ENCODE measurements at places on chromosomes 4 and X.

DNA sequence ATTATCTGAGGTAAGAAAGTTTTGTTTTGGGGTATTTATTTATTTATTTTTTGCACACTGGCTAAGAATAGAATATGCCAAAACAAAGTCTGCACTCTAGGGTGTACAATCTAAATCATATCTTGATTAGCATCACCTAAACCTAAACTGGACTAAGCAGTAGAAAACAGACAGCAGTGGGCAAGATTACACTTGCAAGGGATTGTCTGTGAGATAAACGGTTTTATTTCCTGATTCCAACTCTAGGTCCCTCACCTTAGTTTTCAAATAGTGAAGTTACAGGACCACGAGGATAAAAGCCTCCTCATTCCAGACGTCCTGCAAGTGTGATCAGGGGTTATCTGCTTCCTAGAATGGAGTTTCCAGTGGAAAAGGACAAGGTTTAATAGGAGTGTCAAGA, 86.1 kb downstream of the SH3RF1 start:
- DNase-seq = no peak

- DNase-seq = no peak
These were observed 263.6 kb downstream of the PTTG2 start for GRCh38 chr4:38223782-38224236.

DNA sequence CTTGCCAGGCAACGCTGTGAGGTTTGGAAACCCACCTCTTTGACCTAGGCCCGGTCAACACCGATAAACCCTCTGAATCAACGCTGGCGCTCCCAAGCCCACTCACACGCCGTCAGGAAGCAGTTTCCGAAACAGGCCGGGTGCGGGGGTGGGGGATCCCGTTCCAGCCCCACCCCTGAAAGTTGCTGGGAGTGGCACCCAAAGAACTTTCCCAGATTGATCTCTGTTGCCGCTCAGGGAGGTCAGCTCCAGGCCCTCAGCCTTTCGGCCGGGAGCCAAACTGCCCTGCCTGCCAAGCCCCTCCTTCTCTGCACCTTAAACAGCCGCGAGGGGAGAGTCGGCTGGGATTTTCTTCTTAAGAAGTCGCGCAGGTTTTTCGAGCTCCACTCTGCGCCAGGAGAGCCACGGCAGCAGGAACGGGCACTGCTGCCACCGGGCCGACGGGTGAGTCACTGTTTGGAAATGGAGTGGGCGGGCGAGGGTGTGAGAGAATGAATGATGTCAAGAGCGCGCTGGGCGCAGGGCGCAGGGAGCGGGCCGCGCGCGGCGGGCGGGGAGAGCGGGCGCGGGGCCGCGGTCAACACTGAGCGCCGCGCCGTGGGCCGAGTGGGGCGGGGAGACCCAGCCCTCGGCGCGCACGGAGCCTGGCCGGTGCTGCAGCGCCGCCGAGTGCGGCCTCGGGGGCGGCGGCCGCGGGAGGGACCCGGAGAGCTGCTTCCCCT, at the start of gene SGMS2:
Gene SGMS2, plus strand, starts transcription at position 583 of the 722 bp plus-strand sequence. CDS start 70,622 bp downstream, outside the sequence.
- DNase-seq = peak; percentile 96

DNA sequence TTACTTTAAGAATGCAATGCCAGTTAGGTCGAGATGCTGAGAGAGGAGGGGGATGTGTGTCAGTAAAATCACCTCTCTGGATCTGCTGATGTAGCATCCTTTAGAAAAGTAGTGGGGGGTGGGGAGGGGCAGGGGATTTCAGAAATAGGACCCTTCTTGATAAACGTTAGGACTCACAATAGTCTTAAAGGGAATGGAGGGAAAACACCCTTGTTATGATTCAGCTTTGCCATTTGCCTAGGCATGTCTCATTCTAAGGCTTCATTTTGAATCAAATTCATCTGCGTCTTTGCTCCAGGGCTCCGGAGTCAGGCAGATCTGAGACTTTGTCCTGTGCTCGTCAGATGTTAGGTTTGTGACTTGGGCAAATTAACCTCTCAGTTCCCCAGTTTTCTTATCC, 879 bp downstream of the SH2D1A start:
- no peak for DNase-seq

GRCh38 chr4:6778435-6778834, 4.1 kb upstream of the KIAA0232 start:
- no peak for DNase-seq

- no peak for DNase-seq
These were observed 180.2 kb downstream of the RBM46 start for GRCh38 chr4:154961263-154961662.

DNA sequence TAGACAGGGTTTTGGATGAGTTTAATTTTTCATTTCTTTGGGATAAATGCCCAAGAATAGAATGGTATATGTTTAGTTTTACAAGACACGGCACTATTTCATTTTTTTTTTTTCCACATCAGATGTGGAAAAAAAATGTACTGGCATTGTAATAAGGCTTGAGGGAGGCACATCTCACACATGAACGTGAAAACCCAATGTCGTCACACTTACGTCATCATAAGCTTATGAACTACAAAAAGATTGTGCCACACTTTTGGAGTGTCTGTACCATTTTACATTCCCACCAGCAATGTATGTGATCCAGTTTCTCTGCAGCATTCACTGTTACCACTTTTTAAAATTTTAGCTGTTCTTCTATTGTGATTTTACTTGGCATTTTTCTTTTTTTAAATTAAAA, 74.2 kb downstream of the TAF1 start:
- DNase-seq = no peak

GRCh38 chrX:41913476-41913875, 9.9 kb downstream of the CASK start:
- DNase-seq = no peak

DNA sequence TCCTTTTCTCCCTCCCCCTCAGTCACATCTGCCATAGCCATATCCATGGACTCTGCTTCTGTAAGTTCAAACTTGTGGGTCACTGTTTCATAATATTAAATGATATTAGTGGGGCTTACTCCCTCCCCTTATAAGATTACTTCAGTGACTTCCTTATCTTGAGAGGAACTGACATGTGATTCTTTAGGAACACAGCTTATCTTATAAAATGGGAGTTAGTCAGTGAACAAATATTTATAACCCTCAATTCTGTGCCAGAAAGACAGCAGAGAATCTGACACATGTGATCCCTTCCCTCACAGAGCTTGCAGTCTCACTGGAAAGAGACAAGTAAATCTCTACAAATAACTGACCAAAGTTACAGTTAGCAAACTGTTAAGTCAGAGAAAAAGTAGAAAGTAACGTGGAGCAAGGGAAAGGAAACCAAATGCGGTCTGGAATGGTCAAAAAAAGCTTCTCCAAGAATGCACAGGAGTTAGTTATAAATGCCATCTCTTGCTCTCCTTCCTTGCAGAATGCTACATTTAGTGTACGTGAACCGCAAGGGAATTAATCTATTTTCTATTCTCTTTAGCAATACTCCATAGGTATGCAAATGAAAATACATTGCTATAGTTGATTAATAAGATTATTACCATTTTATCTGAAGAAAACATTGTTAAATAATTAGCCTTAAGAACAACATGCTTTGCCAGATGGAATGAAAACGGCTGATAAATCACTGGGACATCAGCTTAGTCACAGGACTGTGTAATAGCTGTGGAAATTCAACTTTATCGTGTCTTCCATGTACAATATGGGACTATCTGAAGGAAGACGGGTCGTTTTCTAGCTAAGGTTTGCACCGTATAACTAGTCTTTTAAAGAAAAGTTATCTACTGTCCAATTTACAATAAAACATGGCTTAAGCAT, 29.0 kb downstream of the SGMS2 start:
- no peak for DNase-seq

GRCh38 chr4:29861307-29861706, 858.9 kb upstream of the PCDH7 start:
- DNase-seq = no peak

GRCh38 chr4:138741766-138742377, 273.7 kb upstream of the NOCT start:
- DNase-seq = no peak

DNA sequence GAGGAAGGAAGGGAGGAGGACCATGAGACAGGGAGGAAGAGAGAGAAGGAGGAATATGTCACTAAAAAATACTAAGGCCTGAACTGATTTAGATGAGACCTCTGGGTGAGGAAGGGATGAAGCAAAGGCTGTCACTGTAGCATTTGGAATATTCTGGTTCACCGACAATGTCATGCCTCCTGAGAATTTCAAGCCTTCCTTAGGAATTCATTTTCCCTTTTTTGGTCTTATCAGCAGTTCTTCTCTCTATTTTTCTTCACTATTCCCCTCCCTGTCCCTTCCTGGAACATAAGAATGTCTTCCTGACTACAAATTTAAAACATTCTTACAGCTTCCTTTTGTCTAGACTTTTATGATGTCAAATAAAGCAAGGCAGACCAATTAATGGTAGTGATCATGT, 527.8 kb downstream of the INPP4B start:
- DNase-seq = no peak
